Posterior vena cava (tissue), 2 donors: ENCODE measurements at places on chromosomes 3 and 15.

- no peak for DNase-seq
Observed at GRCh38 chr3:117610156-117610555, 900.6 kb downstream of the TUSC7 start.

DNA sequence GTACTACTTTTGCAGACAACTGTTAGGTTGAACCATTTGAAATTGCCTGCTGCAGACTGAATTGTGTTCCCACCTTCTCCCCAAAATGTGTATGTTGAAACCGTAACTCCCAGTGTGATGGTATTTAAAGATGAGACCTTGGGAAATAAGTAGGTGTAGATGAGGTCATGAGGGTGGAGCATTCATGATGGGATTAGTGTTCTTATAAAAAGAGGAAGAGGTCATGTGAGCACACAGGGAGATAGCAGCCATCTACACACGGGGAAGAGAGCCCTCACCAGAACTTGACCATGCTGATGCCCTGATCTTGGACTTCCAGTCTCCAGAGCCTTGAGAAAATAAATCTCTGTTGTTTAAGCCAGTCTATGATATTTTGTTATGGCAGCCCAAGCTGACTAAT, 17.4 kb upstream of the FHIT start:
- no peak for DNase-seq

DNA sequence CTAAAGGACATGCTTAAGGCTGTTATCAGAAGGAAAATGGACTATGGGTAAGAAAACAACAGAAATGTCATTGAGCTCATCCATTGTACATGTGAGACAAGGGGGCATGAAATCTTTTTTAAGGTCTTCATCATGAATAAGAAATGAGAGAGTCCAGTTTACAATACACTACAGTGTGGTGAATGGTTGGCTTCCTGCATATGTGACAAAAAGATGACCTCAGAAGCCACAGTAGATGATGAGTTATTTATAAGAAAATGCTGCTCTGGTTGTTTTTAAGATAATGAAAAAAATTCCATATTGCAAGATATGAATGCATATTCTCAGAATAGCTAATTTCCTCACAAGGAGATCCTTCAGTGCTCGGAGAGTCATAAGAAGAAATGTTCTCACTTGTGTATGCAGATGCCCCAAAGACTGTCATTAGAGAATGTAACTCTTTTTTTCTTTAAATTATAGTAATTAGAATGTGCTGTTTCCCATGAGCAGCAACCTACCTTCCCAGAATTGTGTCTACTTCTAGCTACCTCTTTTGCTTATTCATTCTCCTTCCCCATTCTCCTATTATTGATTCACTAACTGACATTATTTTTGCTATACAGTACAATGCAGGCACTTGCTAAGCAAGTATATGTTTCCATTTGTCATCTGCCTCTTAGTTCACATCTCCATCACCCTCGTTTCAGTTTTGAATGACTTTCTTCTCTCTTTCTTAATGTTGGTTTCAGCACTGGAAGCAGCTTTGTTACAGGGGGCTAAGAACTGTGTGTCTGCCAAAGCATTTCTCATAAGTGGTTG, 152.0 kb upstream of the PEX5L start:
- no peak for DNase-seq

DNA sequence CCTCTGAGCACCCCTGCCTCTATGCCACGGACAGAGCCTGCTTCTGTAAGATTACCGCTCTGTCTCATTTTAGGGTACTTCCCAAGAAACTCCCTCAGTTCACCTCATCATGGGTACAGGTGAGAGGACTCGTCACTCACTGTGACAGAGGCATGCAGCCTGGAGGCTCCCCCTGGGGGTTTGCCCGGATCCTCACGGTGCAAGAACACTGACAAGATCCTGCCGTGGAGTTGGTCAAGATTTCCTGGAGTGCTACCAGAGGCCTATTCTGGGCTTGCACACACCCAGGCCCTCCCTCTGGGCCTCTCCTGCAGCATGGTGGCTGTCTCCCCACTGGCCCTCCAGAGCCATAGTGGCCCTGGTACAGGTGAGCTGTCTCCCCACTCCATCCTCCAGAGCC, 103.1 kb upstream of the TNIK start:
- DNase-seq = no peak

DNA sequence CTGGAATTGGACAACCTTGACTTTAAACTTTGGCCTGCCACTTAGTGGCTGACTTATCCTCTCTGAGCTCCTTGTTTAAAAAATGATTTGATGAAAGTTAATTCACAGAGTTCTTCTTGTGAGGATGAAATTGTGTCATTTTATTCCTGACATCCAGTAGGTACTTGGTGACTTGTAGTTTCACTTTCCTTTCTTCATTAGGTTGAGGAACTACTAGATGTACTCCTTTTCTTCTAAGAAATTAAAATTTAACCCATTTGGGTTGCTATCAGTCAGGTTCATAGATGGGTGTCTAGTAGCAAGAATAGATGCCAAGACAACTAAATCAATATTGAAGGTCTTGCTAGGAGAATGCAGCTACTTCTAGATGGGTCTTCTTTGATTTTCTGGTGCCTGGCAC, 5.2 kb downstream of the NR1D2 start:
- no peak for DNase-seq

DNA sequence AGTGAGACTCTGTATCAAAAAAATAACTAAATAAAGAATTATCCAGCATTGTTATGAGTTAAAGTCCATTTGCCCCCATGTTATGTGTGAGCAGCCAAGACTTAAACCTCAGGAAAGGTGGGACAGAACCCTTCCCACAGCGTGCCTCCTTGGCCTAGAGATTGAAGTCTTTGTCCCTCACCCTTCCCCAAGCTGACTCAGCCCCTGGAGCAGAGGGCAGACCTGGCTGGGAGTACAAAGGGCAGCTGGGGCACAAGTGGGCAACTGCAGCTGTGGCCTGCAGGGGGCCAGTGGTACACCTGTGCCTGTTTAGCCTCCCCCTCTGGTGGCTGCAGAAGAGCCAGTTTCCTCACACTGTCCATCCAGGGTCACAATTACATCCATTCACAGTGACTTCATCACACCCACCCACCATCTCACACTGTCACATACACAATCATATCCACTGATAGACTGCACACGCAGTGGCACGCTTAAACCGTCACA, 940 bp upstream of the ACY1 start:
- DNase-seq = no peak

DNA sequence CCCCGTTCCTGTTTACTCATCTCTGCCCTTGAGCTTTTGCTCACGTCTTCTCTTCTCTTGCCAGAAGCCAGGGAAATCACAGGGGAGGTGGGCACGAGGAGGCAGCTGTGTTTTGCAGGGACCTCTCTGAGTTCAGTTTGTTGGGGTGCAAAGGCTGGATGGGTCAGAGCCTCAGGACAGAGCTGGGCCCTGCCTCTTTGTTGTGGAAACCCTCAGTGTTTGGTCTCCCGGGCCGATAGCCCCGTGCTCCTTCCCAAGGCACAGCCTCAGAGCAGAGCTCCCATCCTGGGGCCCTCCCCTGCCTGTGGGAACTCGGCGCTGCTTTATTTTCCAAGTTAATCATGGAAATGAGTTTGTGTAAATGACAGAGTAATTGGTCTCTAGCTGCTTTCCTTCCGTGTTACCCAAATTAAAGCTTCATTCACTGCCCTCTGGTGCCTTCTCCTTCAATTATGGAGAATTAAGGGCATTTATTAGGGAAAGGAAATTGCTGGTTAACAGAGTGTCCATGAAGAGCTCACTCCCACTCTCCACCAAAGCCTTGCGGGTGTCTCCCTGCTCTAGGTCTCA, 40.9 kb downstream of the BDH1 start:
- DNase-seq = no peak

DNA sequence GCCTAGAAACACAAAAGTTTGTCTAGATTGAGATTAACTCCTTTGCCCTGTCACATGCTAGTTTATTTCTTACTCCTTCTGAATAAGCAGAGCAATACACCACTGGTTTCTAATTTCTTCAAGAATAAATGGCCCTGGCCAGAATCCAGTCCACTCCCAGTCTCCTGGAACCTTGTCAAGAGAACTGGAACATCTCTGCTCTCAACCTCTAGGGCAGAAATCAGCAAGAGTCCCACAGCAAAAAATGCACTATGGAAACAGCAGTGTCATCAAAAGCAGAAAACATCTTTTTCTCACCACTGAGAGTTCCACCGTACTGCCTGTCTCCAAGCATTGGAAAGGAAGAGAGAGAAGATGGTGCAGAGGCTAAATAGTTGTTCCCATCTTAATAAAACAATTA, 35.9 kb upstream of the PPP2R3A start:
- no peak for DNase-seq
